ENCODE measurements at places on chromosomes 7 and 10. TPM values are rescaled to one million over a fixed set of nuclear protein-coding genes. Genes with fewer than 3 reads are reported as not detected.

DNA sequence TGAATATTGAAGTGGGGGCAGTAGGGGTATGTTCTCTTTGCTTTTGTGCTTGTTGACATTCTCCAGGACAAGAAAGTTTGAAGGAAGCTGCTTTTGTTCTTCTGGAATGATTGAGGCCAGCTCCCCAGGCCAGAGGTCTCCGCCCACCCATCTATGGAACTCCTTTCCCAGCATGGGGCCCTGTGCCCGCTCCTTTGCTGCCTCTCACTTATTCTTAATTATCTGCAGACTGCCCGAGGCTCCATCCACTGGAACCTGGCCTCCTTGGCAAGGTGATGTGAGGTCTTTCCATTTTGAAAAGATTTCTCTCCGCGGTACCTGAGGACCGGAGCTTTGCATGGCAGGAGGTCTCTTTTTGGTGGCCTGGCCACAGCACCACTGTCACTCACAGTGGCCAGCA lies 39.3 kb upstream of the MKI67 start:
- H3K27me3 ChIP-seq, result peaks cover 7% of the 10 kb centered on the region
- H3K36me3 ChIP-seq, result no peaks in the 10 kb centered on the region
- no peak overlapping the region for H3K27ac ChIP-seq
- H3K4me3 ChIP-seq, result no peak overlapping the region

DNA sequence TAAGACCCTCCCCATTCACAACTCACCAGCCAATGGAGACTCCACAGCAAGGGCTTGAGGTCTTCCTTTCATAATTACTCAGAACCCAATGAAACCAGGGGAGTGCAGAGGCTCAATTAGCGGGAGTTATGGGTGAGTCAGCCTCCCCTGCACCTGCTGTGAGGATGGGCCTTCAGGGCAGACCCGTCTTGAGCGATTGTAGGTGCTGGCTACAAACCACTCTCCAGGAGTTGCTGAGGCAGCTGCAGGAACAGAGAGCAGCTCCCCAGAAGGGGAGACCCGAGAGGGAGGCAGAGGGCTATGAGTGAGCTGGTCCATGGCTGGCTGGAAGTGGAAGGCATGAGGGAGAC lies 58.5 kb upstream of the SORCS3 start:
- no peak overlapping the region for H3K27ac ChIP-seq
- peaks cover 23% of the 10 kb centered on the region for H3K4me1 ChIP-seq
- DNase-seq, result no peak
- peaks cover 7% of the 10 kb centered on the region for H3K27me3 ChIP-seq

DNA sequence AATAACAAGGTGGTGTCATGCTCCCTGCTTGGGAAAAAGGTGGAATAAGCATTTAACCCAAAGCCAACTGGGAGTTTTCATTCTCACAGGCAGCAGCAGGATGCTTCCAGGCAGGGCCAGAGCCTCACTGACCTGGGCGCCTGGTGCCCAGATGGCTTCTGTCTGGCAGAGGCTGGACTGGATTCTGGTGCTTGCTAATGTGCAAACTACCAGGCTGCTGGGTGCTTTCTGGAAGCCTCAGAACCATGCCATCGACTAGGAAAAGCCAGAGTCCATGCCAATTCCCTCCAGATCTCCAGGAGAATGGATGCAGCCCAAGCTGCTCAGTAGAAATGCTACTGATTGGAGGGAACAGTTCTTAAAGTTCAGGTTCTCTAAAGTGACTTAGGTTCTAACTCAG lies 36.2 kb downstream of the VIPR2 start:
- H3K27ac ChIP-seq, result no peak overlapping the region
- no peak for DNase-seq
- no peaks in the 10 kb centered on the region for H3K27me3 ChIP-seq
- H3K4me1 ChIP-seq, result peaks cover 8% of the 10 kb centered on the region
- H3K4me3 ChIP-seq, result no peak overlapping the region

NXPH1 gene
- total RNA-seq, result not detected

GRCh38 chr7:54846273-54846672 lies 87.3 kb upstream of the SEC61G start:
- H3K4me1 ChIP-seq, result no peaks in the 10 kb centered on the region
- H3K4me3 ChIP-seq, result no peak overlapping the region

VENTX gene
- not detected for total RNA-seq

Measured in activated CD4-positive, alpha-beta T cell treated with anti-CD3 and anti-CD28 coated beads for 36 hours (primary cell).